Airway epithelial cell (primary cell): ENCODE measurements at places on chromosomes 12 and 14. TPM values are rescaled to one million over a fixed set of nuclear protein-coding genes. Genes with fewer than 3 reads are reported as not detected.

The SERPINA9 gene
- total RNA-seq = not detected in 2 replicates

The REM2 gene
- total RNA-seq = 0.21 and 0.28 TPM in 2 replicates

The TAS2R7 gene
- total RNA-seq = not detected in 2 replicates

The CCDC38 gene
- not detected in 2 replicates for total RNA-seq

The EML1 gene
- 2.0 and 7.9 TPM in 2 replicates for total RNA-seq

The ACSM4 gene
- not detected in 2 replicates for total RNA-seq

The TSPAN9 gene
- total RNA-seq = 5.8 and 13.8 TPM in 2 replicates

The HOXC12 gene
- not detected in 2 replicates for total RNA-seq

The CRIP2 gene
- 164 and 186 TPM in 2 replicates for total RNA-seq

The CAMKK2 gene
- total RNA-seq = 20.5 and 21.8 TPM in 2 replicates

The NPFF gene
- total RNA-seq = not detected in 2 replicates

The EGLN3 gene
- total RNA-seq = 18.0 and 25.5 TPM in 2 replicates

The GPRC5D gene
- not detected in 2 replicates for total RNA-seq

The RNASE3 gene
- not detected in 2 replicates for total RNA-seq

The TOMM20L gene
- not detected in 2 replicates for total RNA-seq

The BAZ1A gene
- 37.7 and 47.6 TPM in 2 replicates for total RNA-seq

The EPS8 gene
- total RNA-seq = 8.6 and 12.7 TPM in 2 replicates

The KLRK1 gene
- not detected in 2 replicates for total RNA-seq

The ART4 gene
- total RNA-seq = not detected in 2 replicates

The DAO gene
- not detected in 2 replicates for total RNA-seq

The KRT72 gene
- not detected in 2 replicates for total RNA-seq

The DIO3 gene
- total RNA-seq = not detected in 2 replicates

The PRH2 gene
- total RNA-seq = not detected in 2 replicates

The IAPP gene
- not detected in 2 replicates for total RNA-seq

The NKX2-1 gene
- 9.1 and 10.6 TPM in 2 replicates for total RNA-seq

The RTL1 gene
- not detected in 2 replicates for total RNA-seq

The OTUB2 gene
- total RNA-seq = 3.8 and 5.3 TPM in 2 replicates

The SMCO2 gene
- 0.56 TPM in 1 of 2 replicates, not detected in the other for total RNA-seq

The PTGES3 gene
- 84.1 and 139 TPM in 2 replicates for total RNA-seq

The SLC5A8 gene
- total RNA-seq = not detected in 2 replicates

The SPIC gene
- not detected in 2 replicates for total RNA-seq

The ST8SIA1 gene
- total RNA-seq = 0.21 and 0.23 TPM in 2 replicates

The RECQL gene
- total RNA-seq = 35.3 and 38.1 TPM in 2 replicates

The GALNT16 gene
- total RNA-seq = 0.07 TPM in 1 of 2 replicates, not detected in the other

The GALNT9 gene
- total RNA-seq = not detected in 2 replicates

The CDCA3 gene
- total RNA-seq = 23.6 and 41.0 TPM in 2 replicates

The EIF2S1 gene
- 192 and 202 TPM in 2 replicates for total RNA-seq

The ANKRD33 gene
- total RNA-seq = not detected in 2 replicates

The ZNF641 gene
- total RNA-seq = 2.0 and 5.6 TPM in 2 replicates

The TIGAR gene
- total RNA-seq = 13.5 and 15.8 TPM in 2 replicates

The A2M gene
- not detected in 2 replicates for total RNA-seq

The SRRM4 gene
- total RNA-seq = not detected in 2 replicates

The MIPOL1 gene
- 7.8 and 8.4 TPM in 2 replicates for total RNA-seq
